ENCODE measurements at places on chromosomes 4 and X. TPM values are rescaled to one million over a fixed set of nuclear protein-coding genes. Genes with fewer than 3 reads are reported as not detected.

DNA sequence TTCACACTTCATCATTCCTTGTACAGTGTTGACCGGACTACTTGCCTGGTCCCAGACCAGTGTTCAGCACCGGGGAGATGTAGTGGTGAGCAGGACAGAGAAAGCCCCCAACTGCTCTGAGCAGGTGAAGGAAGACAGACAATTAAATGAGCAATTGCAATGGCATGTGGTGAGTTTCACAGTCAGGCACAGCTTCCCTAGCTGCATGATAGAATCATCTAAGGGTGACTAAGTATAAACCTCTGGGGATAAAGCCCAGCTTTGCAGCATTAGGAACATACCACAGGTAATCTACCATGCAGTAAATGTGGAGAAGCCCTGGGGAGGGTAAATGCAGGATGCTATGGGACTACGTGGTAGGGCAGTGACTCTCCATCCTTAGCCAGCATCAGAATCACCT, 47.8 kb downstream of the TMA16 start:
- DNase-seq = no peak
- H3K4me1 ChIP-seq = no peaks in the 10 kb centered on the region
- no peaks in the 10 kb centered on the region for H3K27me3 ChIP-seq

DNA sequence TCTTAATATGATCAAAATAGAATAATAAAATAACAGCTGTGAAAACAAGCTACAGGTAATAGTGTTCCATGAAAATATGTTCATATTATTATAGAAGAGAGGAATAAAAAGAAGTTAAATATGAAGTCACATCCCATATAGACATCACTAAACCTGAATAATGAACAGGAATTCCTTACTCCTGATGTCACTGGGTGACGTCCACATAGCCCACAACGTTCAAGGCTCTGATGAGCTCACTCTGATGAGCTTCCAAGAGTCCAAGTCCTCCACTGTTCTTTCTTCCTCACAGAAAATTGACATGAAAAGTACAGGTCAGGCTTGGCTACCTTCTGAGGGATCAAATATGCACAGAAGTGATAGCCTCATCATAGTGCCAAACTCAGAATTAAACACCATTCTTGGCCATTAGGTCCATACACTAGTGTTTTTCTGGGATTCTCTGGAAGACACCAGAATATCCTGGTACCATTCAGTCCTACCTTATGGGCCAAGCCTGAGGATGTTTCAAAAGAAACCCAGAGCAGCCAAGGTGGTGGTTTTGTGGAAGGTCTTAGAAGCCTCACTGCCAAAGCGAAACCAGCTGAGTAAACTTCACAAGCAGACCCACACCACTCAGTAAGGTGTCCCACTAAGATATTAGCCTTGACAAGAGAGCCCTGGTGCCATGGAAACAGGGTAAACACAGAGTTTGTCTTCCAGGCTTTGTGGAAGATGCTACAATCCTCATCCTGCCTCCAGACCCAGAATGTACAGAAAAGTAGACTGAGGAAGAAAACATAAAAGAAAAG, 138.4 kb upstream of the HHIP start:
- no peaks in the 10 kb centered on the region for H3K36me3 ChIP-seq
- no peak overlapping the region for H3K4me3 ChIP-seq
- DNase-seq = no peak
- H3K27ac ChIP-seq = no peak overlapping the region

DNA sequence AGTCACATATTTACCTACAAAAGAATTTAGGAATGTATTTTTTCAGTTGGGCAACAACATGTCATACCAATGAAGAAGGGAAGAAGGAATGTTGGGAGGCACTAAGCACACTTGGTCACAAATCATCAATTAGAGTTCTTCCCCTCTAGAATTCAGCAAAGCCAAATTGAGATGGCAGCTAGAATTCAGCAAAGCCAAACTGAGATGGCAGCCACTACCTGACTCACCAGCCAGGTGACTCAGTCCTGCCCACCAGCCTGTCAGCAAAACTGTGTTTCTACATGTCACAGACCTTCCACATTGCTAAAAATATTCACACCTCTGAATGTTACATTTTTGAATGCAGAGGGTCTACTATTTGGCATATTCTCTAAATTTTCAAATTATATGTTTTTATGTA, 63.2 kb upstream of the NOCT start:
- H3K27me3 ChIP-seq = no peaks in the 10 kb centered on the region
- H3K36me3 ChIP-seq = no peaks in the 10 kb centered on the region
- no peak overlapping the region for H3K4me3 ChIP-seq

The HSFX4 gene
- not detected for total RNA-seq

The ADGRL3 gene
- 3.5 TPM for total RNA-seq
